ENCODE measurements at places on chromosomes 7 and 10.

GRCh38 chr7:47601881-47602249, 20.0 kb upstream of the TNS3 start:
- no peak for DNase-seq

DNA sequence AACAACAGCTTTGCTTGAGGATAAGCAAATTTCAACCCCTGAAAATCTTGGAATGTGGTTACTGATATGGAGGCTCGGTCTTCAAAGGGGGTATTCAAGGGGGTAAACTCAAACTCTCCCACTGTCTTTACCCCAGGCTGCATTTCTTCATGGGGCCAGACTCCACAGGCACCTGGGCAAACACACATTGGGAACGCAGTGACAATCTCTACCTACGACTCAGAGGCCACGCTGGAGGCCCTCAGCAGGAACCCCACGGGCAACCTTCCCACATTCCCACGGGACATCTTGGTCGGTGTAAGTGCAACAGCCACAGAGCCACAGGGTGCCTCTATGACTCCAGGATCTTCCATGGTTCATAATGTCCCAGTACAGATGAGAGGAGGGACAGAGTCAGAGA, 2.2 kb upstream of the INSIG1 start:
- DNase-seq = no peak

DNA sequence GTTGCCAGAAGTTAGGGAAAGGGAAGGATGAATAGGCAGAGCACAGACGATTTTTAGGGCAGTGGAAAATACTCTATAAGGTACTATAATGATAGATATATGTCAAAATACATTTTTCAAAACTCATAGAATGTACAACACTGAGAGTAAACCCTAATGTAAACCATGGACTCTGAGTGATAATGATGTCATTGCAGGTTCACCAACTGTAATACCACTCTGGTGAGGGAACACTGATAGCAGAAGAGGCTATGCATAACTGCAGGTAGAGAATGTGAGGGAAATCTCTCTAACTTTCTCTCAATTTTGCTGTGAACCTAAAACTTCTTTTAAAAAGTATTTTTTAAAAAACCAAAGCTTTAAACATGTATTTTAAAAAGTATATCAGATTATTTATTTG, 22.1 kb downstream of the POT1 start:
- DNase-seq = no peak

GRCh38 chr10:15280462-15280861, 90.6 kb downstream of the FAM171A1 start:
- DNase-seq = no peak

DNA sequence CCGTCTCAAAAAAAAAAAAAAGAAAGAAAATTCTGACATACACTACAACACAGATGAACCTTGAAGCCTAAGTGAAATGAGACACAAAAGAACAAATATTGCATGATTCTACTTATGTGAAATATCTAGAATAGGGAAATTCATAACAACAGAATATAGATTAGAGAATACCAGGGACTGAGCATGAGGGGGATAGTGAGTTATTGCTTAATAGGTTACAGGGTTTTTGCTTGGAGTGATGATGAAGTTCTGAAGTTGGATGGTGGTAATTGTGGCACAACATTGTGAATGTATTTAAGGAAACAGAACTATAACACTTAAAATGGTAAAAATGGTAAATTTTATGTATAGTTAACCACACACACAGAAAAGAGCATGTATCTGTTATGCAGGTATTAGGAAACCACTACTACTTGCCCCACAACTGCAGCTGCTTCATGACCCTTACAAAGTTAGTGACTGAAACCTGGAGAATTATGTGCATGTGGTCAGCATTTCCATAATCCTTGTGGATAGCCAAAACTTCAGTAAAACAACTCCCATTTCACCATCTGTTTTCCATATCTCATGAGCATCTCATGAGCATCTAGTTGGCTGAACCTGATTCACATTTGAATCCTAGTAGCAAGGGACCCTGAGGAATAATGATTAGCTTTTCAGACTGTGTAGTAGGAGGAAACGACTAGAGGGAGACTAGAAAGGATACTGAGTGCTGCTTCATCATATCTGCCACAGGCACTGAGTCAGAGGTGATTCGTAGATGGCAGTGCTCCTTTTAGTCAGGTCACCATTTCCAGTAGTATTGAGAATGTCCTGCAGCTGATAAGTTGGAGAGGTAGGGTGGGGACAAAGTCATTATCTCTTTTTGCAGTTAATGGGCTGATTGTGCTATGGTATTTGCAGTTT, 26.3 kb downstream of the SAMD8 start:
- no peak for DNase-seq

DNA sequence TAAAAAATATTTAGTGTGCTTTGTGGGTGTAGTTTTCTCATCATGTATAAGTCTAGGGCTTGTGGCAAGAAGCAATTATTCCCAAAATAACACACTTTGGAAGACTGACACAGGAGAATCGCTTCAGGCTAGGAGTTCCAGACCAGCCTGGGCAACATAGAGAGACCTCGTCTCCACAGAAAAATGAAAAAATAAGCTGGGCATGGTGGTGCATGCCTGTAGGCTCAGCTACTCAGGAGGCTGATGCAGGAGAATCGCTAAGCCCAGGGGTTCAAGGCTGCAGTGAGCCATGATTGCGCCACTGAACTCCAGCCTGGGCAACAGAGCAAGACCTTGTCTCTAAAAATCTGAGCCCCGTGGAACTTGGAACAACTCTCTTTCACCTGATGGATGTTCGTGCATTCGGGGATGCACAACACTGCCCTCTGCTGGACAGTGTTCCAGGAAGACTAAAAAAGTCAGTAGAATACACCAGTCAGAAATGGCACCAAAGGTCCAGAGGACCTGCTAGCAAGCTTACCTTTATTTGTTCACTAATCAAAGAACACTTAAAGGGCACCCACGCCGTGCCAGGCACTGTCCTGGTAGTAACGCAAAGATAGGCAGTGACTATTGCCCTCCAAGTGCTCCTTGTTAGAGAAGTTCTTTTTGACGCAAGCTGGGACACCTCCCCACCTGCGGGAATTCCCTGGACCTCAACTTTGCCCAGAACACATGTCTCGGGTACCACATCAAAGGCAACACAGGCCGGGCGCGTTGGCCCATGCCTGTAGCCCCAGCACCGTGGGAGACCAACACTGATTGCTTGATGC, 81.9 kb upstream of the CALN1 start:
- DNase-seq = peak; percentile 32

- DNase-seq = no peak
Measured at GRCh38 chr7:128361411-128362379, at the start of gene PRRT4. Gene PRRT4, minus strand, starts transcription at chr7:128361690.

DNA sequence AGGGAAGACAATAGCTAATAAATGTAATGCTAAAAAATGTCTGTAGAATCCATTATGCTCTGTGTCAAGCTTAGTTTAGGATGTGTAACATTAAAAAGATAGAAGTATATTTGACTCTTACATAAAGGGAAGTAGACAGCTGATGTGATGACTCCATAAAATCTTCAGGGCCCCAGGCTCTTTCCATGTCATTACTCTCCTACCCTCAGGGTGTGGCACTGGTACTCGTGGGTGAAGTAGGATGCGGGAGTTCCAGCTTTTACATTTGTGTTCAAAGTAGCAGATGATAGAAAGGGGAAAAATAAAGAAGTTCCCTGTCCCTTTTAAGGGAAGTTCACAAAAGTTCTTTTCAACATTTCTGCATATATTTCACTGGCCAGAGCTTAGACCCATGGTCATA, 157.1 kb downstream of the TSPAN12 start:
- DNase-seq = no peak

- no peak for DNase-seq
Measured at GRCh38 chr10:123229927-123230630, 75.9 kb downstream of the BUB3 start.

DNA sequence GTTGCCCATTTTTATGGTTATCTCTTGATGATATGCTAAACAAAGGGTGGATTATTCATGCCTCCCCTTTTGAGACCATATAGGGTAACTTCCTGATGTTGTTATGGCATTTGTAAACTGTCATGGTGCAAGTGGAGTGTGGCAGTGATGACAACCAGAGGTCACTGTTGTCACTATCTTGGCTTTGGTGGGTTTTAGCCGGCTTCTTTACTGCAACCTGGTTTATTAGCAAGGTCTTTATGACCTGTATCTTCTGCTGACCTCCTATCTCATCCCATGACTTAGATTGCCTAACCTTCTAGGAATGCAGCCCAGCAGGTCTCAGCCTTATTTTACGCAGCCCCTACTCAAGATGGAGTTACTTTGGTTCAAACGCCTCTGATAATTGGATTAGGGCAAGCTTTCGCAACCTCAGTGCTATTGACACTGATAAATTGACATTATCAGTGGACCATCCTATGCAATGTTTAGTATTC, 36.9 kb downstream of the BAG3 start:
- DNase-seq = no peak

DNA sequence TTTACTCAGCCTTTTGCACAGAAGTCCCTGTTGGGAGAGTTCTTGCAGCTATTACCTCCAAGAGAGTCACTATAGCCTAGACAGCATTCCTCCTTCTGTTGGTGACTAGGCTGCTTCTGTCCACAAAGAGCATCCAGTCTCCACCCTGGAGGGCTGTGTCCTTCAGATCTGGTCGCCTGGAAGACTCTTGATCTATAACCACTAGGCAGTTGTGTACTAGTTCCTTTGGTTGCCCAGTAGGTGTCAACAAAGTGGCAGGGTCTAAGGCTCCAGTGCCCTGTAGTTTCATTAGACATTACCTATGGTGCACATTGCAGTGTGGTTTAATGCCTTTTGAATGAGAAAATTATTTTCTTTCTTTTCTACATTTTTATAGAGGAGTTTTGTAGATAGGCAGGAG, 11.3 kb upstream of the AKR1C2 start:
- DNase-seq = no peak

DNA sequence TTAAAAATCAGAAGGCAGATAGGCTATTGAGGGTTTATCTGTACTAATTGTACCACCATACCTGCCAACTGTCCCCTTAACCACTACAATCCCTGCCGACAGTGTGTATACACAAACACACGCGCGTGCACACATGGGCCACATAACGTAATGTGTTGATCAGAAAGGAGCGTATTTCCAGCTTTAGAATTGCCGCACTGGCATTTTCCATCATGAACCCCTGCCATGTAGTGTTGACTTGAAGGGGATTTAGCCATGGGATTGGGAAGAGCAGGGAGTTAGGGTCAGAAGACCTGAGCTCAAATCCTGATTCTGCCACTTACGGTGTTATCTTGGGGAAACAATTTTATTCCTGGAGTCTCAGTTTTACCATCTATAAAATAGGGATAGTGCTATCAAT, 158.9 kb downstream of the TCF7L2 start:
- no peak for DNase-seq

DNA sequence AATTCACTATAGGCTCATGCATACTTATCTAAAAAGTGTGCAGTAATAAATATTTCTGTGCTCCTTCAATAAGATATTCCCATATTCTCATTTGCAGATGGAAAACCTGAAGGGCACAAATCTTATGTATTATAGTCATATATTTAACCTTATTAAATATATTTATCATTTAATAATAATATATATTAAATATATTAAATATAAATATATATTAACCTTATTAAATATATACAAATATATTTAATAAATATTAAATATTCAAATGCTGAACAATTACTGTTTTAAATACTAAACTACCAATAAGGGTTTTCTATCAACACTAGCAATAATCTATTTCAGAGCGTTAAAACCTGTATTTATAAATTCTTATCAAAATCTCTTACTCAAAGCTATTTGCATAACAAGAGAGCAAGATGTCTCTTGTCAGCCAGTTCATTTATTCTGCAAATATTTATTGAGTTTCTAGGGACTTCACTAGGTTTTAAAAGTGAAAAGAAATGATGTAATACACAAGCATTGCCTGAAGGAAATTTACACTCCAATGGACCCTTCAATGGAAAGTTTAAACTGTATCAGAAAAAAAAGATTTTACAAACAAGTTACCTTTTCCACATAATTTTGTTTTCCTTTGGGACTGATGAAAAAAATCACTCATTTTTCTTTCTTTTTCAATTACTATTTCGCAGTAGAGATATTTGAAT, 159.2 kb downstream of the AGMO start:
- DNase-seq = no peak

DNA sequence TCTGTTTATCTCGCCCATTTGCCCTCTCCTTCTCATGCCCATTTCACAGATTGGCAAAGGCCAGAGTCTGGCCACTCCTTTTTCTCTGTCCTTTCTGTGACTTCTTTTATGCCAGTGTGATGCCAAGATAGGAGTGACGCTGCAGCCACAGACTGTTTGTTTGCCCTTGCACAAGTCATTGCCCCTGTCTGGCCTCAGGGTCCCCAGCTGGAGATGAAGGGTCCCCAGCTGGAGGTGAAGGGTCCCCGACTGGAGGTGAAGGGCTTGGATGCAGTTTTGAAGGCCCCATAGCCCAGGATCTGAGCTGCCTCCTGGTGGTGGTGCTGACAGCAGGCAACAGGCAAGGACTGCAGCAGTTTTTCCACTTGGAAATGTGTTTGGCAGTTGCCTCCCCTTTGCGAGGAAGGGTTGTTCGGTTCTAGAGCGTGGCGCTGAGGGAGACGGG, 50.8 kb upstream of the SLC29A3 start:
- DNase-seq = no peak

DNA sequence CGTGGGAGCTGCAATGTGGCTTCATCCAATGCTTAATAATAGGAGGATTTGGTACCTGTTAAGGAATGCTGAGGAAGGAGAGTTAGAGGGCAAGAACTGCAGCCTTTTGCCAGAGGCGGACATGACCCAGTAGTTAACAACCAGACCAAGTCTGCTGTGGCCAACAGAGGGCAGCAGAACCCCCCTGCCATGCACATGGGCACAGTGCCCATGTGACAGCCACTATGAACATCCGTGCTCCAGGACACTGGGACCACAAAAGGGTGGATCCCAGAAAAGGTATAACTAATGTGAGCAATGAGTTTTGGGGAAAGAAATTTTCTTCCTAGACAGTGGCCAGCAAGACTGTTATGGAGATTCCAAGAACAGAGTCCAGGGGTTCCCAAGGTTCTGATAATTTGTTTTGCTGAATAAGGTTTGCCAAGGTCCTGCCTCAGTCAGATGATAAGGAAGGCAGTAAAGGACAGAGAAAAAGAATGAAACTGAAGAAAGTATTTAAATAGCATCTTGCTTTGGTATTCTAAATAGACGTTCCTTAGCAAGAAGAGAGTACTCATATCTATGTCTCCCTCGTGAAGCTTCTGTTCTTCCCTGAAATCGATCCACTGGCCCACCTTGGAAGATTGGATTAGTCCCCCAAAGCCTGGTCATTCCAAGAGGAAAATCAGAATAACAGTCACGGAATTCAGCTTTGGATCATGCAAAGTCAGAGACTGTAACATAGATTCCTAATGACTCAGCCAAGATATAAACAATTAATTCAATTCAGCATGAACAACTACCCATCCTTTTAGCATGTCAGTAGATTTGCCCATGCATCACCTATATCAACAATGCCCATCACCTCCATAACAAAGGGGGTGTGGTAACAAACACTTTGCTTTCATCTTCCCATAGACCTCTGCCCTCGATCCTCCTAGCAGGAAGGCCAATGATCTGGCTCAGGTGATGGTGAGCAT, 56.0 kb downstream of the LGI1 start:
- DNase-seq = peak; percentile 41
